ENCODE measurements at places on chromosomes 1 and 21. TPM values are rescaled to one million over a fixed set of nuclear protein-coding genes. Genes with fewer than 3 reads are reported as not detected.

- DNase-seq = no peak
Measured at GRCh38 chr1:68979891-68980290, 483.0 kb upstream of the DEPDC1 start.

DNA sequence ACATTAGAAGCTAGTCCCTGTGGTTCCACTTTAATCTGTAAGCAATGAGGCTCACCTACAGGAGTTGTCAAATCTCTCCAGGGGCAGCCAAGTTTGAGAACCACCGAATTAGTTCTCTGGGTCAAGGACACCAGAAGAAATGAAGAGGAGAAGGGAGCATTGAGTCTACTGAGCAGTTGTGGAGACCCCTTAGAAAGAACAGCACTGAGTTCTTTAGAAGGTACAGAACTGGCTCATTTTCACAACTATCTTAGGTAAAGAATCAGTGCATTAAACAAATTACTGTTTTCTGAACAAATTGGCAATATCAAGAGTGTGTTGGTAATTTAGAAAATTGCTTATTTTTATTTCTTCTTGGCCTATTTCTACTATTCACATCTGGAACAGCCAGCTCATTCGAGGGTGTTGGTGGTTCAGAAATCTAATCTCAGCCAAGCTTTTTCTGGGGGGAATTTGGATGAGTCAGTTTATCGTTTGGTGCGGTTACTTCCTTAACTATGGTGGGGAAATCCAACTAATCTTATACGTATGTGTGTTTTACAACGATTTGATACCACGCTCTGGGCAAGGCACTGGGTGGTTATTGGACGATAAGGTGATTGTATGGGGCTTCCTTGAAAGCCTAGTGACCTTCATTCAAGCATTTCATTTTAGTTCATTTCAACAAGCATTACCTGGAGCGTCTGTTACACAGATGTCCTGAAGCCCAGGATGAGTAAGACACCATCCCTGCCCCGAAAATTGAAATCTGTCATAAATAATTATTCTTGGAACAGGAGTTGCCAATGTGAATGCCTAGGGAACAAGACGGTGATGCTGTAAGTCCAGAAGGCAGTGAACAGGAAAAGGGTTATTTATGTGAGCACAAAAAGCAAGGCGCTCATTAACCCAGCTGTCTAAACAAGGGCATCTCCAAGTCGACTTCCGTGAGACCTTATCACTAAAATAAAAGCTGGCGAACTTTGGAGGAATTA lies 52.0 kb upstream of the TMPRSS2 start:
- no peak for DNase-seq

- no peak for DNase-seq
Measured at GRCh38 chr21:43287795-43288755, 119.3 kb downstream of the CRYAA start.

DNA sequence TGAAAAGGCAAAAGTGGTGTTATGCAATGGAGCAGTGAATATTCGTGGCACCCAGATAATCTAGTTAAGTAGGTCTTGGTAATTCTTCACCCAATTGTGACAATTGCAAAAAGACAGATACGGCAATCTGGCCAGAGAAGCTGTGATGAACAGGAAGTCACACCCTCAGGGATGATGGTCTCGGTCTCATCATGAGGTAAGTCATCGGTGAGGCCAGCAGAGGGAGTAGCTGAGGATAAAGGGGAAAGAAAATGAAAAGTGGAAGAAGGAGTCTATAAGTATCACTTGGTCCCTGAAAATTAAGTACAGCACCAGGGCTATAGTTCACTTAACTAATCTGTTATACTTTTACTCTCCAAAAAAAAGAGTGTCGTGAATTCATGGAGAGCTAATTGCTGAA lies 258.8 kb upstream of the NCAM2 start:
- no peak for DNase-seq

DNA sequence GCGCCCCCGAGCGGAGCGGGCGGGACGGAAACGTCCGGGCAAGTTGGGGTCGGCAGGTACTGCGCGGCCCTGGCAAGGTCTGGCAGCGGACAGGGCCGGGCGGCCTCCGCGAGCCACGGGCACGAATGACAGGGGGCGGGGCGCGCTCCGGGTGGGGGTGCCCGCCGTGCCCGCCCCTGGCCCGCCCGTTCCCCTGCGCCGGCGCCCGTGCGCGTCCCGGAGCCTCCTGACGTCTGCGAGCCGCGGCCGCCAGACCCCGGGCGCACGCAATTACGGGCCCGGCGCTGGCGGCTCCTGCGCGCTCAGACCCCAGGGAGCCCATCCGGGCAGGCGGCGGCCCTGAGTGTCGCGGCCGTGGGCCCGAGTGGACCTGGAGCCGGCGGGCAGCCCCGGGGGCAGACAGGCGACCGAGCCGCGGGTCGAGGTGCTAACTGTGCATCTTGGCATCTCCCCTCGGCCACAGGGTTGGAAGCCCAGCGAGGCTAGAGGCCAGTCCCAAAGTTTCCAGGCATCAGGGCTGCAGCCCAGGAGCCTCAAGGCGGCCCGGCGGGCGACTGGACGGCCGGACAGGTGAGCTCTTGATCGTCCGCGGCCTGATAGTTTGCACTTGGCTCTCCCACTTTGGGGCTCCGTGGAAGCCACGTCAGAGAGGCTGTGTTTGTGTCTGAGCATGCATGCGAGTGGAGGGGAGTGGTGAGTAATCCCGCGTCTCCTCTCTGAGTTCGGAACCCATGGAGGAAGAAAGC lies 918 bp downstream of the MIB2 start:
- DNase-seq = no peak

DNA sequence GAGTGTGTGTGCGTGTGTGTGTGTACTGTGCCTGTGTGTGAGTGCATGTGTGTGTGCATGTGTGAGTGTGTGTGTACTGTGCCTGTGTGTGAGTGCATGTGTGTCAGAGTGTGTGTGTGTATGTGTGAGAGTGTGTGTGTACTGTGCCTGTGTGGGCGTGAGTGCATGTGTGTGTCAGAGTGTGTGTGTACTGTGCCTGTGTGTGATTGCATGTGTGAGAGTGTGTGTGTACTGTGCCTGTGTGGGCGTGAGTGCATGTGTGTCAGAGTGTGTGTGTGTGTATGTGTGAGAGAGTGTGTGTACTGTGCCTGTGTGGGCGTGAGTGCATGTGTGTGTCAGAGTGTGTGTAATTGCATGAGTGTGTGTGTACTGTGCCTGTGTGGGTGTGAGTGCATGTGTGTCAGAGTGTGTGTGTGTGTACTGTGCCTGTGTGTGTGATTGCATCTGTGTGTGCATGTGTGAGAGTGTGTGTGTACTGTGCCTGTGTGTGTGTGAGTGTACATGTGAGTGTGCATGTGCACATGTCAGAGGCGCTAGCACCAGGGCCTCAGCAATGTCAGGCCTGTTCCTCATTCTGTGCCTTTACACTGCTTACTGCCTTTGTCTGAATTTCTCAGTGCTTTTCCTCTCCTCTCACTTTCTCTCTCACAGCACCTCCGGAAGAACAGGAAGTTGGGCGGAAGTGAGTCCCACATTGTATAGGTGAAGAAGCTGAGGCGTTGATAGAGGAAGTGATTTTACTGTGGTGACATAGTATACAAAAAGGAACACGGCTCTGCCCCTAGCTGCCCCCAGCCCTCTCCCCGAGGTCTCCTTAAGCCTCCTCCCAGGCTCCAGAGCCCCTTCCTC lies 4.9 kb downstream of the SLC5A9 start:
- no peak for DNase-seq

DNA sequence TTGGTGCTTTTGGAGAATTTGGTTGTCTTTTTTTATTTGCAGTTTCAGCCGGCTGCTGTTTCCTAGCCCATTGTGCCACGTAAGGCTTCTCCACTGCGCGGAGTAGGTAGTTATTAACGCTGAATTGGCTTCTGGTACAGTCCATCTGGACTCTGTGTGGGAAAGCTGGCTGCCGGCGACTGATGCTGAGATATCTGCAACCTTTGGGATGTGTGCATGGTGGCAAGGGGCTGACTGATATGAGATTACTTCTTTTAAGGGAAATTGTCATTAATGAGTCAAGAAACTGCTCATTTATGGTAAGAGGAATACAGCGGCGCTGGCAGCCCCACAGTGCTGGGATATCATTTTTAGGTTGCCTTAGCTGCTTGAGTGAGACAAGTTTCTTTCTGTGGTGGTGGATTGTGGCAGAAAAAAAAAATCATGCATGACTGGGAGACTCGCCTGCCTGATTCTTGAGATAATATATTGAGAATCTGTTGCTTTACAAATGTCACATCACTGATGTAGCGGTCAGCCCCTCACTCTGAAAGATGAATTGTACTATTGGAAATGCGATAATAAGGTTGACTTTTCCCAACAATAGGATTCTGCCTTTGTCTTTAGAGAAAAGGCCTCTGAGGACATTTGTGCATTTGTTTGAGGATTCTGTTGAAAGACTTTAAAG lies 2.5 kb upstream of the ELAVL4 start:
- DNase-seq = no peak

DNA sequence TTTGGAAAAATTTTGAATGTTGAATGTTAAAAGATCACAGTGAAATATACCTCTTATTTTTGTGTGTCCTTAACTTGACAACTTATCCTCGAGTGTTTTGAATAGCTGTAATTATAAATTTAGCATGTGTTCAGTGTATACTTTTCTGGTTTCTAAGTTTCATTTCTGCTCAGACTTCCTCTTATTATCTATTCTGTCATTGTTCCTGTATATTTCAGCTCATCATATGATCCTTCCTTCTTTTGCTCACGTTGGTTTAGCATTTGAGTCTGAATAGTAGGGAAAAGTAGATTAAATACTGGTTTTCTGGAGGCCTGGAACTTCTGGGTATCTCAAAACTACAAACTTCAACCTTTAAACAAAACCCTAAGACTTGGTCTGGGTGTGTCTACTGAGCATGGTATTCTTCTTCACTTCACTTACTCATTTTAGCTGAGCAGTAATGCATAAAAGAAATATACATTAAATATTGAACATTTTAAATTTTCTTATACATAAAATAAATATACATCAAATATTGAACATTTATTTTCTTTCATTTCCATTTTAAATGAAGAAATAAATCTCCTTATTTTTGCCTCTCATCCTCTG lies 3.3 kb upstream of the ATP6V1G3 start:
- no peak for DNase-seq

DNA sequence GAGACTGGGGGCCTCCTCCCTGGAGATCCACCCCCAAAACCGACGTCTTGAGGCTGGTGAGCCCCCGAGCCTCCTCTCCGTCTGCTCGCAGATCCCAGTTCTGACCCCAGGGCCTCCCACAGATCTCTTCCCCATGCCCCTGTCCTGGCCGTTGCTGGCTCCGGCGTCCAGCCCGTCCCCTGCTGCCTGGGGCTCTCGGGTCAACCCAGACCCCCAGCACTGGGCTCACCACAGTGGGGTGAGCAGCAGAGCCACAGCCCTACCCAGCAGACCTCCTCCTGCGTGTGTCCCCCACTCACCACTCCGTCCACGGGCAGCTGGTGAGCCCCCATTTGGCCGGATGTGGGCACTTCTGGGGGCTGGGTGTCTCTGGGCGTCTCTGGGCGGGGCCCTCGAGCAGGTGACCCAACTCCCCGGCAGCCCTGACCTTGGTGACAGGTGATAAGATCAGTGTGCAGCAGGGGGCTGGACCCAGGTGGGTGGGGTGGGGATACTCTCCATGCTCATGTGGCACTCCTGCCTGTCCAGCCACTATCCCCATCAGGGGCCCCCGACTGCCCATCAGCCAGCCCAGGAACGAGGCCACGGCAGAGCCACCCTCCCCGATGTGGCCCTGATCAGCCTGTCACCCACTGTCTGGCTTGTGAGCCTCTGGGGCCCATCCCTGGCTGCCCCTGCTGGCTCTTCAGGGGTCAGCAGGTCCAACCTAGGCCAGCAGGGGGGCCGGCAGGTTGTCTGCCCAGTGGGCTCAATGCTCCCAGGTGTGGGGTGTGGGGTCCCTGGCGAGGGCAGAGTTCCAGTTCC lies 709 bp downstream of the TNFRSF14 start:
- DNase-seq = no peak

- peak; percentile 29 for DNase-seq
Measured at GRCh38 chr1:217090060-217090911, 367.1 kb upstream of the ESRRG start.

GRCh38 chr1:186188004-186188539 lies 187.0 kb downstream of the TPR start:
- no peak for DNase-seq

DNA sequence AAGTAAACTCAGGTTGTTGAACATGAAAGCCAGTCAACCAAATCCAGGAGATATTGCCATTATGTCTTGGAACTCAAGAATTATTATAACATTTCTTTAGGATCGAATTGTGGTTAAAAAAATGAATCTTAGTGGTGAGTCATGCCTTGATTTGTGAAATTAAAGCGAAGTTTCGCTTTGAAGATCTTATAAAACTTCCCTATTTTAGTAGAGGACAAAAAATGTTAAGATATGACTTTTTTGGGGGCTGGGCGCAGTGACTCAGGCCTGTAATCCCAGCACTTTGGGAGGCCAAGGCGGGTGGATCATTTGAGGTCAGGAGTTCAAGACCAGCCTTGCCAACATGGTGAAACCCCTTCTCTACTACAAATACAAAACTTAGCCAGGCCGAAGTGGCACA lies 39.5 kb upstream of the PTBP2 start:
- DNase-seq = no peak

DNA sequence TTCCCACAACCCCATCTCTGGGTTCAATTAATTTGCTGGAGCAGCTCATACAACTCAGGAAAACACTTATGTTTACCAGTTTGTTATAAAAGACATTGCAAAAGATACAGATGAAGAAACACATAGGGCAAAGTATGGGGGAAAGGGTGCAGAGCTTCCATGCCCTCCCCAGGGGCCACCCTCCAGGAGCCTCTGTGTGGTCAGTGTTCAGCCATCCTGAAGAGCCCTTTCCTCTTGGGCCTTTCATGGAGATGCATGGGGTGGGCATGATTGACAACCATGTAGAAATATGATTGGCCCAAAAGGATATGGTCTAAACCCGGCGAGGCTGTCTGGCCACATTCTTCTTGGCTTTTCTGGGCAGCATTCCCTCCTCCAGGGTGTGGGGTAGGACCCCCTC lies 56.8 kb upstream of the PDE9A start:
- DNase-seq = no peak

GRCh38 chr1:30476476-30476875 lies 246.9 kb downstream of the MATN1 start:
- DNase-seq = no peak

DNA sequence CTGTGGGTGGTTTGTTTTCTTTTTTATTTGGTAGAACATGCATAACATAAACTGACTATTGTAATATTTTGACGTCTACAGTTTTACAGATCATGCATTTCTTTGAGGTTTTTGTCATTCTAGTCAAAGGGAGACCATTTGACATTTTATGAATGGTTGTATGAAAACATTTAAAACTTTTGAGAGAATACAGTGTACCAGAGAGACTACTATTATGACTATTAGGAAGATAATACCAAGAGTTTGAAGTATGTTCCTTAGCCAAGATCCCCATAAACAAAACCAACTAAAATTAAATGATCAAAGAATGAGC lies 37.3 kb upstream of the RHOU start:
- DNase-seq = no peak

LAMC1 gene
- total RNA-seq = 140 TPM

SEC16B gene
- total RNA-seq = 4.8 TPM

MSTO1 gene
- total RNA-seq = 54.0 TPM

DNASE2B gene
- not detected for total RNA-seq
